ENCODE measurements at places on chromosomes 11 and 22.

DNA sequence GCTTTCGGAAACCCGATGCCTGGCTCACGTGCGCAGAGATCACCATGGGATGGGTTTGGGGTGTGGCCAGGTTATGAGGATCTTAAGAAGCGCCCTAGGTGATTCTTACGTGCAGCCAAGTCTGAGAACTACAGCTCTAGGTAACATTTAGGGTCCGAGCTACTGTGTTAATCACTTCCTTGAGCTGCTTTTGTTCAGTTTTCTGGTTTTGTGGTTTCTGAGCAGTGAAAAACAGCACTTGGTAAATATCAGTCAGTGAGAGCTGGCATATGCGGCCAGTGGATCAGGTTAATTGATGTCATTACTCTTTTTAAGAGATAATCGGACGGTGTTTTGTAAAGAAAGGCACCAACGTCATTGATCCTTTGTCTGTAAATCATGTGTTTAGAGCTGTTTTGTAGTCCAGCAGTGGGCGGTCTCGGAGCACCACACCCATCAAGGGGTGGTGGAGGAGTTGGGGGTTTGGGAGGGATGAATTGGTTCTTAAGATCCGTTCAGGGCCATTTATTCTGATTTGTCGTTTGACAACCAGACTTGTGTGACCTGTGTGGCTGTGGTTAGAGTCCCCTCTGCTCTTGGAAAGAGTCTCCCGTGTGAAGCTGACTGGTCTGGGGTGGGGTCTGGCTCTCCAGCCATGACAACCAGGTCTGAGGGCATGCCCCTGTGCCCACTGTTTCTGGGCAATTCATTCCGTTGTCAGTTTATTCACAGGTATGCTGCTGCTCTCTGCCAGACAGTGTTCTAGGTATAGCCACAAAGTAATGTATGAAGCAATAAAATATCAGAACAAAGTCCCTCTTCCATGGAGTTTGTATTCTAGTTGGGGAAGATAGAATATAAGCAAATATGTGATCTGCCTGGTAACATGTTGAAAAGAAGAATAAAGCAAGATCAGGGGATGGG is 61.9 kb upstream of the SORL1-AS1 start:
- DNase-seq: no peak

- no peak for DNase-seq
These were observed 11.0 kb upstream of the GRAMD4 start for GRCh38 chr22:46609175-46609690.

GRCh38 chr11:88013508-88014065 is 161.7 kb downstream of the RAB38 start:
- DNase-seq: no peak

DNA sequence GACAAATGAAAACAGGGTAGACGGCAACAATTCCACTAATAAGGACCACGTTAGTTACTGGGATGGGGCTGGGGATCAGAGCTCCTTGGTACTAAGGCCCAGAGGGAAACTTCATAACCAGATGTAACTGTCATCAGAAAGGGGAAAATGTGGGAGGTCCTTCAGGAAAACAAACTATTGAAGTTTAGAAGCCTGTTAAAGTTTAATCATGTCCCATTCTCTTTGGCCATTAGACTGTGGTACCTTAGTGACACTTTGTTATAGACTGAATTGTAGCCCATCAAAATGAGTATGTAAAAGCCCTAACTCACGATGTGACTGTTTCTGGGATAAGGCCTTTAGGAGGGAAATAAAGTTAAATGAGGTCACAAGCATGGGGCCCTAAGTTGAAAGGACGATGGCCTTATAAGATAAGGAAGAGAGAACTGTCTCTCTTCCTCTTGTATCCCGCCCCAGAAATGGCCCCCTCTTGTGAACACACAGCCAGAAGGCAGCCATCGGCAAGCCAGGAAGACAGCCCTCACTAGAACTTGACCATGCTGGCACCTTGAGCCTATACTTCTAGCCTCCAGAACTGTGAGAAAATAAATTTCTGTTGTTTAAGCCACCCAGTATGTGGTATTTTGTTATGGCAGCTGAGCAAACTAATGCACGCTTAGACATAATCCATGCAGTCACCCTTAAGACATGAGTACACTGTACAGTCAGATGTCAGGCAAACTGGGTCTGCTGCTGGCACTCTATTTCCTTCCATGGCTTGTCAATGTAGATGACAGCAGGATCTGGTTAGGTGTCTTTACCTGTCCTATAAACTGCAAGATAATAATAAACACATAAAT is 26.9 kb upstream of the USP47 start:
- DNase-seq: no peak

- peak; percentile 61 for DNase-seq
These were observed 98.8 kb downstream of the MED15 start for GRCh38 chr22:20606041-20606783.

GRCh38 chr11:3867209-3868091 is 12.0 kb downstream of the STIM1 start:
- no peak for DNase-seq

GRCh38 chr11:113184498-113184897 is 129.9 kb upstream of the TTC12 start:
- DNase-seq: no peak

DNA sequence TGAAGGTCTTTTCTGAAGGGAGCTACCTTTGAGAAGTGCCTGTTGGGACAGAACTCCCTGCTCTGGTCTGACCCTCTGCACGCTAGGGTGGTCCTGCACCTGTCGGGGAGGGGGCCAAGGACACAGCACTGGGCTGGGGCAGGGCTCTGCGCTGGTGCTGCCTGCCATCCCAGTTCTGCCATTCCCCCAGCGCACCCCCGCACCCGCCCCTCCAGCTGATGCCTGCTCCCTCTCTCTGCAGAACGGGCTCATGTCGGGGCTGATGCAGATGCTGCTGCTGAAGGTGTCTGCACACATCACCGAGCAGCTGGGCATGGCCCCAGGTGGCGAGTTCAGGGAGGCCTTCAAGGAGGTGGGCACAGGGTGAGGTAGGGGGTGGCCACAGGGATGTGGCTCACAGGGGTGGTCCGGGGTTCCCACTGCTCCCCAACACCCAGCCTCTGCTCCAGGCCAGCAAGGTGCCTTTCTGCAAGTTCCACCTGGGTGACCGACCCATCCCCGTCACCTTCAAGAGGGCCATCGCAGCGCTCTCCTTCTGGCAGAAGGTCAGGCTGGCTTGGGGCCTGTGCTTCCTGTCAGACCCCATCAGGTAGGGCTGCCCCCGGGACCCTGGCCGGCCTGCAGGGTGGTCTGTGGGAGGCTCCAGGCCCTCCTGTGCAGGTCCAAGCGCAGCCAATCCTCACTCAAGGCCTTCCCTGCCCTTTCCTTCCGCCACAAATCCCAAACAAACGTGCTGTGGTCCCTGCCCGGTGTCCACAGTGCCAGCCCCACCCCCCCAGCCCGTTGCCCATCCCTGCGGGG is 3.6 kb upstream of the SELENOO start:
- no peak for DNase-seq

DNA sequence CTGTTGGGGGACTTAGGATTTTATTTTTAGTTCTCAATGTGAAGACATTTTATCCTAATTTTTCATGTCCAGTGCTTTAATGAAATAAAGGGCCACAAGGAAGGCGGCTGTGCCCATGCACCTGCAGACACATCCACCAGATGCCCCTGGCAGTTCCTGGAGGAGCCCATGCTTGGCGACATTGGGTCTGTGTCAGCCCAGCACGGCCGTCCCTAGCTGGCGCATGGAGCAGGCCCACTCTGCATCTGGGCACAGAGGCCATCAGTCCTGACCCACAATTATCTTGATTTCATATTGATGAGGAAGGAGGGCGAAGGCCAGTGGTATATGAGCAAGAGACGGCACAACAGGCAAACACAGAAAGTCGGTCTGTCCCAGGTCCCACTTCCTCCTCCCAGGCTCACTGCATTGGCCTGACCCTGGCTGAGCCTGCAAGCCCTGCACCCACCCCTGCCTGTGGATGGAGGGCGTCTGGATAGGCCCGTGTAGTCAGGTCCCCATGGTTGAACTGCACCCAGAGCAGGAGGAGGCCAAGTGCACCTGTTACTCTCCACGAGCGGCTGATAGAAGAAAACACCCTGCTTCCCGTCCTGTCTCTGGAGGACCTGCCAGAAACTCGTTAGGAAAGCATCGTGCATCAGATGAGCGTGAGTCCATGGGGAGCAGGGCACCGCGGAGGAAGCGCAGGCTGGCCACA is 296.9 kb downstream of the BRD1 start:
- DNase-seq: no peak

- DNase-seq: no peak
These were observed 32.3 kb downstream of the MTMR2 start for GRCh38 chr11:95891423-95892170.
